SIG-M5 (cell line): ENCODE measurements at places on chromosomes 6 and 20.

DNA sequence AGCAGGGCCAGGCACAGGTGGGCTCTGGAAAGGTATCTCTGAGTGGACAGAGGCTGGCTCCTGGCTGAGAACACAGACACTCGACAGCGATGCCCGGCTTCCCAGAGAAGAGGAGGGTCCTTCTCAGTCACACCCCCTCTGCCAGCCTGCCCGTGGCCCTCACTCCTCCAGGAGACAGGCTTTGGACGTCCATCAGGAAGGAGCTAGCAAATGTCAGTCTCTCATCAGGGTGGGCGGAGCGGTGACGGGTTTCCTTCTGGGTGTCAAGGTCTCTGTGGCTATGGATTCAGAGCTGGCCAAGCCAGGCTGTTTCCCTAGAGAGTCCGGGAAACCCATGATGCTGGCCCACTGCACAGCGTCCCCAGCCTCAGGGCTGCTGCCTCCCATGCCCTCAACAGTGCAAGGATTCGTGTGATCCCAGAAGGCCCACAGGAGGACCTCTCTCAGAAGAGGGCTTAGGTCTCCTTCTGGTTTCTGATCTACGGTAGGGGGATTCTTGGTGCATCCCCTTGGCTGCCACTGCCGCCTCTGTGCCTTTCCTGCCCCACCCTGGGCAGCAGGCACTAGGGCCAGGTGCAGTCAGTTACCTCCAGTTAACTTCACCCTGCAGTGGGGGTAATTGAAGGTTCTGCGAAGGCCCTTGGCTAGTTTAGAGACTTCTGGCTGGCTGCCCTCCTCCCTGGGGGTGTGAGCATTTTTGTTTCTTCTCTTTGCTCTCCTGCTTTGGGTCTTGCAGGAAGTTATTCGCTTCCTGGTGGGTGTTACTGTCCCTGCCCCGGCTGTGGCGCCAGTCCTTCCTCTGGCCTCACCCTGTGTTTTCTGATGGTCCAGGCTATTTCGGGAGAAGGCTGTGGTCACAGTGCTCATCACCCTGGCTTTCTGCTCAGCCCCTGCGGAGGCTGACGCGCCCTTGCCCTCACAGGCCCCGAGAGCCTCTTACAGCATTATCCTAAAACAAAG, 80.2 kb downstream of the CDH4 start:
- DNase-seq, result no peak

DNA sequence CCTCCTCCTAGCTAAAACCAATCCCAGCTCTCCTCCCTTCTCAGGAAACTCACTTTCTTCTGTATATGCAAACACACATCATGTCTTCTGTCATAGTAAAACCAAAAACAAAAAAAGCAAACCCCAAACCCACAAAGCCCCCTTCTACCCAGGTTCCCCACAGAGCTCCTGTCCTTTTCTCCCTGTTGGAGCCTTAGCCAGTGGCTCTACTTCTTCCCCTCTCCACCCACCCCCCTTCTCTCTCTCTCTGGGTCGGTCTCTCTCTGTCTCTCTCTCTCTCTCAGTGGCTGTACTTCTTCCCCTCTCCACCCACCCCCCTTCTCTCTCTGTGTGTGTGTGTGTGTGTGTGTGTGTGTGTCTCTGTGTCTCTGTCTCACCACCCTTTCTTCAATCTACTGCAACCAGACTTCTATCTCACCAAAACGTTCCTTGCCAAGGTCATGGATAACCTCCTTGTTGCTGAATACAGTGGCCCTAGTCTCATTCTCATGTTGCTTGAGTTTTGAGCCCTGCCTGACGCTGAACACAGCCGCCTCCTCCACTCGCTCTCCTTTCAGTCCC, 8.7 kb upstream of the OSER1 start:
- DNase-seq, result no peak

GRCh38 chr20:1266167-1266973, at the start of gene SNPH:
SNPH (plus strand) TSS chr20:1266294; CDS start chr20:1296240, 29,946 bp downstream.
- no peak for DNase-seq

- DNase-seq, result no peak
Observed at GRCh38 chr6:15736297-15736696, 73.5 kb upstream of the DTNBP1 start.

GRCh38 chr6:127300411-127300810, 33.7 kb downstream of the RNF146 start:
- DNase-seq, result no peak

DNA sequence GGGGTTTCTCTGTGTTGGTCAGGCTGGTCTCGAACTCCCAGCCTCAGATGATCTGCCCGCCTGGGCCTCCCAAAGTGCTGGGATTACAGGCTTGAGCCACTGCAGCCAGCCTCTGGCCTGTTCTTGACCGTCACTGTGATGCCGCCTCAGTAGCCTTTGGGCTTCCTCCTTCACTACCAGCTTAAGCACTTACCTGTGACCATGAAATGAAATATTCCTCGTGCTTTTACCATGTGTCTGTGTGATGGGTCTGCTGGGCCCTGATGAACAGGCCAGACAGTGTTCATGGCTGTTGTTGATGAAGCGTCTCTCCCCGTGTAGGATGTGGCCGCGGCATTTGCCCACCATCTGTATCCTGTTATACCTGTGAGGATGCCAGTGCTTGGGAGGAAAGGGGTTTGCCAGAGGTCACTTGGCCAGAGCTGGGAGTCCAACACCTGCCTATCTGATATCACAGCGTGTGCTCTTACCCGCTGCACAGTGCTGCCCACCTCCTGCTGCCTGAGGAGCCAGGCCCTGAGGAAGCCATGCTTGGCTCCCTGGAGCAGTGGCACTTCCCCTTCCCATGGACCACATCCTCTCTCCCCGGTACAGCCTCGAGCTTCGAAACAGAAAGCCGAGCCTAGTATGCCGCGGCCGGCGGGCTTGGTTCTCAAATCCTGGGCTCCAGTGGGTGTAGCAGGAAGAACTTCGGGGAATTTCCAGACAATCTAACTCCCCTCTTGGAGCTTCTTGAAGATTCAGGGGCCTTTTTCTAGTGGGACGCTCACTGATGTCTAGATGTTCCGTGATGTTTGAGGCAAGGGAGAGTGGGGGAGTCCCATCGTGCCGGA, 167.9 kb downstream of the ZDHHC14 start:
- no peak for DNase-seq

DNA sequence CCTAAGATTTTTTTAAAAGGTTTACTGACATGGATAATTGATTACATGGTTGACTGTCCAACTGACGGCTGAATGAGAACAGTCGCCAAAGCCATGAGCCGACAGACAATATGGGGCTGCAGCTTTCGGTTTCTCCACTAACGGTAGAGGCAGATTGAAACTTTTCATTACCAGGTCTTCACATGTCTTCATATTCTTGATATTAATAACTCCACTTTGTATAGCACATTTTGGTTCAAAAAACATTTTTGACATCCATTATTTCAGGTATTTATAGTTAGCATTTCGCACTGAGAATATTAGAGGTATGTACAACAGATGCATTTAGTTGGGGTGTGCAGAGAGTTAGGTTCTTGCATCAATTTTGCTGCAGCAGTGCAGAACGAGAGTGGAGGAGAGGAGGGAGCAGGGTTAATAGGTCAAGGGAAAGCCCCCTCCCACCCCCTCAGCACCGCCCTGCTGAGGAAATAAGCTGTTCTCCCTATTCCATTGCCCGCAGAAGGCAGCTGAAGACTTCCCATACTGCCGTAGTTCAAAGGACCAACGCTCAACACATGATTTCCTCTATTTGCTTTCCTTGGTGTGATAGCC, 73.6 kb upstream of the ADTRP start:
- no peak for DNase-seq

DNA sequence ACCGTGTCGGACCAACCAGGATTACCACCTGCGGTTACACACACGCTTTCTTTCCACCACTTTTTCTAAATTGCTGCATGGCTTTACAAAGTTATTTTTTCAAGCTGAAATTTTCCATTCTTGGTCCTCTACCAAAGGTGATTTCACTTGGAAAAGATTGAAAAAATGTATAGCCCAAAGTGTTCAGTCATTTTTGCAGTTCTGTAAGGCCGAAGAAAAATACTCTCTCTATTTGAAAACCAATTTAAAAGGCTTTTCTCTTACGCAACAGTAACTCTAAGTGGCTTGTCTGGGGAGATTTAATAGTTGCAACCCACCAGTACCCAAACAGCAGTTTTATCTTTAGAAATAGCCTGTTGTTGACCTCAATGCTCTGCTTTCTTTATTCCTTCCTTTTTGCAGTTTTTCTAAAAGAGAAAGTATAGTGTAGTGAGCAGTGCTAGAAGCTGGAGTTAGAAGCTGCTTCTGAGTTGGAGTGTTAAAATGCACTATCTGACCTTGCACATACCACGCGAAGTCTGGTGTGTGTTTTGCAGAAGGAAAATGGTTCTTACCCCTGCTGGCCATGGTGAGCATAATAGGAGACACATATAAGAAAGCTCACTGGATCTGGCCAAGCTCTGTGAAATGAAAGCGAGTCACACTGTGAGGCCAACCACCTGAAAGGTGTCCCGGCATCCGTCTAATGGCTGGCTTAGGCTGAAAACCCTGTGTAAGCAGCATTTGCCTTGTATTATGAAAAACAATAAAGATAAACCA, 271.6 kb upstream of the PRND start:
- DNase-seq, result no peak

DNA sequence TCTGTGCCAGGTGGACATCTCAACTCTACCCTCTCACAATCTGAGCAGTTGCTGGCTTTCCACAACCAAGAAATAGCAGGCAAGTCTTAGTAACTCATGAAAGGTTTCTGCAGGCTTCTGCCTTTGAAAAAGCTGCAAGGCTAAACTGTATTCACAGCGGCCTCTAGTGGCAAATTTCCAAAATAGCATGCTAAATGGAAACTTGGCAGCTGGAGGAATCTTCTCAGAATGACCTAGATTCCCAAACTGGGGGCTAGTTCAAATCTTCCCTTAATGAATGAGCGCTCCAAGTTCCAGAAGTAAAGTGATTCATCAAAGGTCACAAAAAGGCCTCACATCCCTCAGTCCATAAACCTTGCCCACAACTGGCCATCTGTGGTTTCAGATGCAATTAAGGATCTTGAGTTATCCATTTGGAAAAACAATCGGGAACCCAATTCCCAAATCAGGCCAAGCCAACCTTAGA, 11.9 kb upstream of the CPNE5 start:
- DNase-seq, result no peak

GRCh38 chr6:116994447-116994846, 117.4 kb downstream of the RFX6 start:
- no peak for DNase-seq

GRCh38 chr6:157535340-157536222, 154.6 kb downstream of the ZDHHC14 start:
- no peak for DNase-seq

- no peak for DNase-seq
Observed at GRCh38 chr6:163335671-163336545, 78.6 kb upstream of the QKI start.

- DNase-seq, result no peak
Observed at GRCh38 chr20:22999756-23000155, 35.4 kb upstream of the SSTR4 start.

GRCh38 chr6:136717716-136717990, 74.6 kb downstream of the MAP3K5 start:
- no peak for DNase-seq

GRCh38 chr6:117555882-117556498, 46.3 kb downstream of the GOPC start:
- no peak for DNase-seq

DNA sequence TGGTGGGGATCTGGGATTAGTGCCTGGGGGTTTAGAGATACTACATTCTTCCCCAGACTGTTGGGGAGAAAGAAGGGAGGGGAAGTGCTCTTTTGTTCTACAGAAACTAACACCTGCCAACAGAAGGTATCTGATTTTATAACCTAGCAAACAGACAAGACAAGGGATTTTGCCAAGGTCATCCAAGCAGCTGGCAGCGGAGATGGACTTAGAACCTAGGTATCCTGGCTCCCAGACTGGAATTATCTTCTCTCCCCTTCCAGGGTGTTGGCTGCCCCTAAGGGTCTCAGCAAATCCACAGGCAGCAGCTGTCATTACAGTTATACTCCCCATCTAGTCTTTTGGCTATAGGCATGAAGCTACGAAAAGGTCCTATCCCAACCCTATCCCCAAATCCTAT, 8.4 kb downstream of the SDC4 start:
- no peak for DNase-seq

- no peak for DNase-seq
Observed at GRCh38 chr20:59718071-59718470, 113.7 kb downstream of the PHACTR3 start.

DNA sequence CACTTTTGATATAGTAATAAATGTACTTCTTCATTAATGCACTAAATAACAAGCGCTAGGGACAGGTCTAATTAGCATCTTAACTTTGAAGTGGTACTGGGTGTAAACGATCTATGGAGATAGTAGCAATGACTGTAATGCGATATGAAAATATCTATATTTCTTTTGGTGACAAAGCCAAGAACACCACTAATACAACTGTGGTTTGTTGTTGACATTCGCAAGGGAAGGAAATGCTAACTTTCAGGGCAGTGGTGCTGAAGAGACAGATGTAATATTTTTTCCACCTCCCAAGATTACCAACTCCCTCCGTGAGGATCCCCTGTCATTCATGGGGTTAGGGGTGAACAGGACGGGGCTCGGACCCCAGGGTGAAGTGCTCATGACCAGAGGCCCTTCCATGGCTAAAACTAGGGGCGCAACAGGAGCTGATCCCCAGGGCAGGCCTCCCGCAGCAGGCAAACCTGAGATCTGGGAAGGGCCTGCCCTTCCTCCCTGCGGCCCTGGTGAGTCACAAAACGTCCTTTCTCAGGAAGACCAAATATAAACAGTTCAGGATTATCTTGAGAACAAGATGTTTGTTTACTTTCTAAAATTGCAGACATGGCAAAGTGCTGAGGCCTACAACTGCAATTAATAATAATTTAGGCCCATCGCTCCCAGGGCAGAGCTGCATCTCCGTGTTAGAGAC, 65.0 kb upstream of the TOX2 start:
- DNase-seq, result no peak

DNA sequence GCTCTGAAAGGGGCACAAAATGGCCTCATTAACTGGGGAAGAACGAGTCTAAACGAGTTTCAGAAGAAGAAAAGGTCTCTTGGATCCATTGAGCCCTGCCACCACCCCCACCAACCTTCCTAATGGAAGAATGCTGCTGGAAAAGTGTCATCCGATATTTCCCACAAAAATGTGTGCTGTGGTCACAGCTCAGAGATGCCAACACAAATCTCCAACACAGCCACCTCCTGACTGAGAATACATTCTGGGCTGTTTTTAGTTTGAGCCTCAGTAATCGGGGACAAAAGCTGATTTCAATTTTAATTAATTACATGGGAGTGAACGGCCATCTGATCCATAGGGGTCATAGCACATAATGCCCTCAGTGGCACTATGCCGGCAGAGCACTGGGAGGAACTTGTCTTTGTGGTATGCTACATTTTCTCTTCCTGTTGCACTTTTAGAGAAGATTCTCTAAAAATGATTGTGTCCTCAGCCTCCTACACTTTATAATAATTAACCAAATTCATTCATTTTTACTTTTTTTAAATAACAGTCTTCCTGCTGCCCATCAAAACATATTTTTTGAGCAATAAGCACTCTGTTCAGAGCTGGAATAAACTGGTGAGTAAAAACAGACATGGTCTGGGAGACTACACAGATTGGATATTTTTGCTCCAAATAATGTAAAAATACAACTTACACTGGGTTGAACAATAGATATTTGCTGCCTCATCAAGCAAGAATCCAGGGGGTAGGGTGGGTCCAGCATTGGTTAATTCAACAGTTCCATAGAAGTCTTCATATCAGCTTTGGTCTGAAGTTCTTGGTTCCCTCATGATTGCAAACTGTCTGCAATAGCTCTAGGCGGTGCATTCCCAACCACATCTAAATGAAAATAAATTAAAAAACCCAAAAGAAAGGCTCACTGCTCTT, 143.6 kb upstream of the TMEM170B start:
- DNase-seq, result no peak
